Activated CD4-positive, CD25-positive, alpha-beta regulatory T cell (primary cell): ENCODE measurements at places on chromosomes 5 and 9.

DNA sequence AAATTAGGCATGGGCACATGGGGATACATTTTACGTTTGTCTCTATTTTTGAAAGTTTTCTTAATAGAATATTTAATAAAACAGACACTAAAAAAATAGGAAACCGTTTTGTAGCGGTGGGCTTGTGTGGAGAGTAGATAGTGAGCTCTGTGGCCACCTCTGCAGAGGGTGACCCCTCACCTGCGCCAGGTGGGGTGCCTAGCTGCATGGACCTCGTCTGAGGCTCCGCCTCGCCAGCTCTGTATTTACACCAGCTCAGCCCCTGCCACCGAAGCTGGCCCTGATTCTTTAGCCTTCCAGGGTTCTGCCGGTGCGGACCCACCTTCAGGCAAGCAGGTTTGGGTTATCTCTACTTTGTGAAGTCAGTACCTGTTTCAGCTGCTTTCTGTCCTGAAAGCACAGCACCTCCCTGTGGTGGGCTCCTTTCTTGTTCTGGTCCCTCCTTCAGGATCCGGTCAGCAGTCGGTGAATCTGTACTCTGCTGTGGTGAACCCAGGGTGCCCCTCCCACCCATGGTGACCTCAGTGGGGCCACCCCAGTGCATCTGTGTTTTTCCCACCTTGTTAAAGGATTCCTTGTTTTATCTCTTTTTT, 105.2 kb upstream of the CACNA1B start:
- no peak for DNase-seq

GRCh38 chr5:110265162-110265561, 461.3 kb downstream of the TMEM232 start:
- no peak for DNase-seq

DNA sequence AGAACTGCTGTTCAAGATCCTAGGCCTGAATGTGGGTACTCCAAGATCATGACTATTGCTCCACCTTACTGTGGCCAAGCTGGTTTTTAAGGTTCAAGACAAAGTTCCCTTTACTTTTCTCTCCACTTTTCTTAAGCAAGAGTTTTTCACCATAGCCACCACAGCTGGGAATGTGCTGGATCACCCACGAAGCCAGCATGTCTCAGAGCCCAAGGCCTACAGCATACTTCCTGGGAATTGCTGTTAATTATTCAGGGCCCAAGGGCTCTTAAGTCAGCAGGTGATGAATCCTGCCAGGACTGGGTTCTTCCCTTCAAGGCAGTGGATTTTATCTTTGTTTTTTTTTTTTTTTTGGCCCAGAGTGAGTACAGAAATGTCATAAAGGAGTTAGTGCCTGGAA, 149.4 kb upstream of the TUSC1 start:
- no peak for DNase-seq

DNA sequence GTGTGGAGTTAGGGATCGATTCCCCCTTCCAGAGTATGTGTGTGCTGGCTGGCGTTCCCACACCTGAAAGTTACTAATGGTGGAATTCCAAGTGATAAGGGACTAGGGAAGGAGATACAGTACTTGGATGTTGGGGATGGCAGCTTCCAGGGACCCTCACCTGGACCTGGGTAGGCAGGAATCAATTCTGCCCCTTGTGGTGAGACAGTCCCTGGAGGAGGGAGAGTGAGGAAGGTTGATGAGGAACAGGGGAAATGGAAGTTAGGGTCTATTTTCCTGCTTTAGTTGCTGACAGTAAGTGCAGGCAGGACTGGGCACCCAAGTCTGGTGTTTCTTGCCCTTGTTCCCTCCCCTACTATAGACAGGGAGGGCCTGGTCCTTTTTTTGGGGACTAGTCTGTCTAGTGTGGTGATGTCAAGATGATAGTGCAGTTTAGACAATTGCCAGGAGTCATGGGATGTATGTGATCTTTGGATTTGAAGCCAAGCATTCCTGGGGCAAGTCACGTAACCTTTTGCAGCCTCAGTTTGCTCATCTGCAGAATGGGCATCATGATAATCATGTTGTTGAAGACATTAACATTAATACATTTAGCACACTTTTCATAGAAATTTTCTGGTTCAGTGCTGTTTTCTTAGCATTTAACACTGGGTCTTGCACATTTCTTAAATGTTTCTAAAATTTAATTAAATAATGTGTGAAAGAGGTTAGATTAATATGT, 51.7 kb downstream of the DAB2IP start:
- no peak for DNase-seq

DNA sequence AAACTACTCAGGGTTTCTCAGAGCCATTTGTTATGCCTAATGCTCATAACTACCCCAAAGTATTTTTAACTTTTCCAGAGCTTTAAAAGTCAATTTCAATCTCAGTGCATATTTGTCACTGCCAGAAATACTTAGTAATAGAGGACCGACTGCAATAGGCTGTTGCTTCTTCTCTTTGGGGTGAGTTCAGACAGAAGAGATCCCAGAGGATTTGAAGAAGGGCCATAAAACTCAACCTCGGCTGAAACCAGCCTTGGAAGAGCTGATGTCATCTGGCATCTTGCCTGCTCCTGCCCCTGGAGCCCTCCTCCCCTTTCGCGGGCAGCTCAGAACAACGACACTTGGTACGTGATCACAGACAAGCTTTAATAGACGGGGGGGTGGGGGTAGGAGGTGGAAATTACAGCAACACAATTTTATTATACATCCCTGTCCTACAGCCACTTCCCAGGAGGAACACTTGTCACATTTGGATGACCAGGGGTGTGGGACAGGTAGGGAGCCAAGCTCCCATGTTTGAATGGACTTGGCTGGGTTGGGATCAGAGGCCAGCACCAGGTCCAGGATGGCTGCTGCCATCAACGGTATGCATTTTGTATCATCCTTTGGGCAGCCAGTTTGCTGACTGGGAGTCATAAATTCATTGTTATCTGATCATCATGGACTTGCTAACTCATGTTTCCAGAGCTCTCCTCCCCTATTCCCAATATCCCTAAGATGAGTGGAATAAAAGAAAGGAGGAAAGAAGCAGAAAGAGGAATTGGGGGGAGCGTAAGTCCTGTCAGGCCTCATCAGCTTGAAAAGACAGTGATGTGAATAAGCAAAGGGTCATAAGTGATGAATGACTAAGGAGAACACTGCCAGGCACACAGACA, 186.6 kb upstream of the PANK3 start:
- no peak for DNase-seq

- no peak for DNase-seq
Observed at GRCh38 chr5:149561848-149562247, 10.6 kb upstream of the CSNK1A1 start.

DNA sequence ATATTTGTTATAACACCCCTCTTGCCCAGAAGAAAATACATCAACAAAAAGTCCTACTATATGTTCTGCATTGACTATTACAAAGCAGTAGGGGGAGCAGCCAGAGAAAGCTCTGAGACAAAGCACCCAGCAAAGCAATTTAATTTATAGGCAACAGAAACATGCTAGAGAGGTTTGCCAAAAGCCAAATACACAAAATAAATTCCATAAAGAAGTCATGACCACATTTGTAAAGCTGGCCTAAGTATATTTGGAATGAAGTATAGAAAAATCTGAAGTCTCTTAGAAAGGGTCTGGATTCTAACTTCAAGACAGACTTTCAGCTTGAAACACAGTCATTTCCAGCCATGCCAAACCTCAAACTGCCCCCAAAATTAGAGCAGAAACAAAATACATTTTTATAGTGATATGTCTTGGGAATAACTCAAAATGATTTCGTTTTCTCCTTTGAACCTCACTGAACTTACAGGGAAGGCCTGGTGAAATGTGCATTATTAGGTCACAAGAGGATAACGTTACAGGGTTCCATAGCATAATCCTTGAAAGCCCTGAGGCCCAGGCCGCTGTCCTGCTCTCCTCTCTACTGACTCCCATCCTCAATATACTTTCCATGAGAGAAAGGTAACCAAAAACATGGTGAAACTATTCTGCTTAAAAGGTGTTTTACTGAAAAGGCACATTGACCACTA, 451.8 kb downstream of the RAB3C start:
- no peak for DNase-seq

DNA sequence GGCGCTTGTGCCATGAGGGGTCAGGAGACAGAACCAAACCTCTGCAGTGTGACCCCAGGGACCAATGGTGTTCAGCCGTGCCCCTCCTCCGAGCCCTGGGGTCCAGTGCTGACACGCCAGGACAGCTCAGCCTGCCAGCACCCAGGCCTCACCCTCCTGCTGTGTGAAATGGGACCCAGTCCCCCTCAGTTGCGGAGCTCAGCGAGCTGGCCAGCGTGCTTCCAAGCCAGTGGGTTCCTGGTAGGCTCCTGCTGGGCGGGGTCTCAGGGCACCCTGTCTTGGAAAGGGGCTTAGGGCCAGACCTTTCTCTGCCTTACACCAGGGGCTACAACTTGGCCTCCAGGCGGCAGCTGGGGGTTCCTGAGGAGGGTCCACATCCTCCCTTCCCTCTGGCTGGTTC, 4.4 kb downstream of the RNF44 start:
- no peak for DNase-seq

DNA sequence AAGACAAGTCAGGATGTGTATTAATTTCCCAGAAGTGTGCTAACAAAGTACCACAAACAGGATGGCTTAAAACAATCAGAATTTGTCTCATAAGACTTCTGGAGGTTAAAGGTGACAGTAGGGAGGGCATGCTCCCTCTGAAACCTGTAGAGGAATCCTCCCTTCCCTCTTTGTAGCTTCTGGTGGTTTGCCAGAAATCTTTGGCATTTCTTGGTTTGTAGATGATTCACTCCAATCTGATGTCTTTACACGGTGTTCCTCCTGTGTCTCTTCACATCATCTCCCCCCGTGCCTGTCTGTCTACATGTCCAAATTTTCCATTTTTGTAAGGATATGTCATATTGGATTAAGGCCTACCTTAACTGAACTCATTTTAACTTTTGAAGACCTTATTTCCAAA, 471.5 kb downstream of the ZNF608 start:
- DNase-seq: no peak

DNA sequence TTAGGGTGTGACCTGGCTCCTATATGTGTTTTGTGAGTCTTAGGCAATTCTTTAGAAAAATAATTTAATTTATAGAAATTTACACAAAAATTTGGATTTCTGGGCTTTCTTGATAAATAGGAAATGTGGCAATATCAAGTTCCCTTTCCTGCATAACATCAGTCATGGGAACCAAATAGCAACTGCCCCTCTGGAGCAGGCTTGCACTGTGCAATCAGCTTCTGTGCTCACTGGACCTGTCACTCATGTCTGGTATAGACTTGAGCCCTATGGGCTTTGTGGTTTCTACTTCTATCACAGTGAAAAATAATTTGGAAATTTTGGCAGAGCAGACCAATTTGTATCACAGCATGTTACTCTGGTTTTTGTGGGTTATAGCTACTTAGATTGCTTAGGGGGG, 131.7 kb downstream of the ADGRV1 start:
- DNase-seq: no peak

GRCh38 chr9:34454571-34455065, 3.8 kb downstream of the FAM219A start:
- no peak for DNase-seq

- no peak for DNase-seq
Observed at GRCh38 chr9:22374051-22374450, 72.6 kb upstream of the DMRTA1 start.

DNA sequence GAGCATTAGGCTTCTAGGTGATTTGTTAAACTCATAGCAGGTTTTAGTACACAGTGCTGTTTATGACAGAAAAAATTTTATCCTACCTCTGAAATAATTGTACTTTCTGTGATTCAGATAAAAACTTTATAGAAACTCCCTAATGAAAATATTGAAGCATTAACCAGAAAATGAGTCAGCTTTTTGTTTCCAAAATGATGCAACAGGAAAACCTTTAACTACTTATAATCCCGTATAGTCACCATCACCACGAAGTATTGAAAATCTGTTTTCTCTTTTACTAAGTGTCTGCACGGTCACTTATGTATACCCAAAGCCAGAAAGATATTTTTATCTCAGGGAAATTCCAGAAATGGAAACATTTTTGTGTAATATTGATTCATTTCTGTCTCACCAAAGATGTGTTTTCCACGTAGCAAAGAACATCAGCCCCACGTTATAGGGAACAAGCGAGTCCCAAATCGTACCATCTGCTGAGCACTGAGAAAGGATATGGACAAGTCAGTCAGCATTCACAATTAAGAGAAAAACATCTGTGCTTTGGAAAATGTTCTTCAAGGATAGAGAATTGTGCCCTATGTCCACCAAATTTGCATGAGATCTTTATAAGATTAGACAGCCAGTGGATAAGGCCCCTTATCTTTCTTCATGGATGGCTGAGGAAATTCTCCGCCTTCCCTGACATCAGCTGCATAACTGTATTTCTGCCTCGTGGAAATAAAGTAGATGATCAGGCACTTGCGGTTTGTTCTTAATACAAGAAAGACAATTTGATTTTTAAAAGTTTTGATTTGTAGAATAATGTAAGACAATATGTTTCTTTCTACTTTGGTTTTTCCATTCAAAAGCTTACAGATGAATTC, 41.9 kb downstream of the TNFAIP8 start:
- no peak for DNase-seq

DNA sequence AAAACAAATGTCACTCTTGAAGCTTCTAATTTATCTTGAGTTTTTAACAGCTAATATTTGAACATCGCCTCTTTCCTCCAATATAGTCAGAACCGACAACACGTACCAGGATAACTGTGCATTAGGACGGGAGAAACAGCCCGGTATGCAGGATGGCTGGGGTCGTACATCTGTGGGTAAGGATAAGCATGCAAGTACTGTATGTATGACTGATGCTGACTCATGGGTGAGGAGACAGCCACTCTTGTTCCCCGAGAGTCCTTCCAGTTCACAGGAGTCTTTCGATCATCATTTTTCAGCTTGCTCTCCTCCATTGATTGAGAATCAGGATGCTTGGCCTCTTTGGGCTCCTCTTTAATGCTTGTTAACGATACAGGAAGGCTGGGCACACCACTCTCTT, 102.3 kb downstream of the ZNF608 start:
- DNase-seq: no peak

DNA sequence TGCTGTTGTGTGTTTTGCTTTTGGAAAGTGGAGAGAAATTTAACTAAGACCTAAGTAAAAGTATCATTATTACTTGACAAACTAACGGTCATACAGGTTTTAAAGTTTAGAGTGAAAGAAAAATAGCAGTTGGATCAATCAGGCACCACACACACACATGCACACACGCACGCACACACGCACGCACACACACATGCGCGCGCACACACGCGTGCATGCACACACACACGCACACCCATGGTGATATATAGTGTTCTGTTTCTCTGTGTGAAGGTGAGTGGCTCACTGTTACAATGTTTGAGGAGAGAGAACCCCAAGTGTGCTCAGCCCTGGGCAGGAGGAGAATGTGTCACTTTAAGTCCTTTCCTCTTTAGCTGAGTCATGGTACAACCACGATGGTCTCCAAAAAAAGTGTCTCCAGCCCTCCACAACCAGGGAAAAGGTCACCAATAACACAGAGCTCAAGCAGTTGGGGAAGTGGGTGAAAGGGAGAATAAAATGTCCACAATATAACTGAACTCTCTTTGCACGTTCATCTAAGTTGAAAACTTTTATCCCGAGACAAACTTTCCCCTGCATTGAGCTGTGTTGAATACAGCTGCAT, 3.2 kb downstream of the ZNF366 start:
- DNase-seq: no peak

- no peak for DNase-seq
Observed at GRCh38 chr5:160452795-160453194, 31.1 kb downstream of the PTTG1 start.
